Stimulated activated CD4-positive, alpha-beta T cell treated with anti-CD3 and anti-CD28 coated beads, Interleukin-12 subunit alpha, Interleukin-12 subunit beta, amount 100 ng/mL, for 48 hours (primary cell): ENCODE measurements at places on chromosomes 3 and 15.

GRCh38 chr15:85625166-85625830 is 169.4 kb downstream of the KLHL25 start:
- no peak for DNase-seq

- no peak for DNase-seq
These were observed 9.9 kb downstream of the SELENOT start for GRCh38 chr3:150613034-150613433.

GRCh38 chr15:36707884-36708435 is 128.5 kb downstream of the CDIN1 start:
- DNase-seq, result no peak

DNA sequence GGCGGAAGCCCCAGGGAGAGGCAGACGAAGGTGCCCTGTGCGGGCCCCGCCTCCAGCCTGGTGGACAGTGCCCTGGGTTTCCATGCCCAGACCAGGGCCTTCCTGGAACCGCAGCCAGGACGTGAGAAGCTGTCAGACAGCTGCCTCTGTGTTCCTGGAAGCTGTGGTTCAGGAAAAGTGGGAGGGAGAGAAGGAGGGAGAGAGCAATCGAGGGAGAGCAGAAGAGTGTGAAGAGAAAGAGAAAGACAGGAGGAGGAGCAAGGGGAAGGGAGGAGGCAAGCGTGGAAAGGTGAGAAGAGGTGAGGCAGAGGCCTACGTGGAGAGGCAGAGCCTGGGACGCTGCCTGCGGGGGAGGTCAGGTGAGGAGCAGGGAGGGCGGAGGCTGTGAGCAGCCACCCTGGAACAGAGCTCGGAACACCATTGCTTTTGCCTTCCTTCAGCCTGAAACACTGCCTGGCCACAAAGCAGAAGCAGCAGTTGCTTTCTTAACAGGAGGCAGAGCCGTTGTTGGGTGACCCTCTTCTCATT is 18.6 kb downstream of the ZDHHC19 start:
- DNase-seq, result no peak

DNA sequence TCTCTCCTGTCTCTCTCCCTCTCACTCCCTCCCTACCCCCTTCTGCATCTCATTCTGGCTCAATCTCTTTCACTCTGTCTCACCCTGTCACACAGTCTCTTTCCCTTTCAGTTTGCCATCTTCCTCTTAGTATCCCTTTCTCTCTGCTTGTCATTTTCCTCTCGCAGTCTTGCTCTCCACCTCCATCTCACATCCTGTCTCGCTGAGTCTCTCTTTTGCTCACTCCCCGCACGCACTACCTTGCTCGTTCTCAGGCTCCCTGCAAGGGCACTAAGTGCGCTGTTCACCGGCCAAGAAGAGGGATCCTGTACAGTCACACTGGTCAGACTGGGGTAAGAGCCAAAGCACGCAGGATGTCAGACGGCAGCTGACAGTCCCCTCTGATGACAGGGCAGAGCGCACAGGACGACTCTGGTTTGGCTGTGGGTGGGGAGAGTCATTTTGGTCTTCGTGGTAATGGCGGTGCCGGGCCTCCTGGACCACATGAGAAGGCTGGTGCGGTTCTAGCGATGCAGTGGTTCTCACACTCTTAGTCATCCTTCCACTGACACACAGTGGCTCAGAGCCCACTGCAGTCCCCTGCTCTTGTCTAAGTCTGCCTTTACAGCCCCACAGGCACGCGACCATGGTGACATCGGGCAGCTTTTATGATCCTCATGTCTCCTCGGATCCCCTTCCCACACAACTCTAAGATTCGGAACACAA is 356.8 kb downstream of the FOXP1 start:
- DNase-seq, result peak; percentile 84

- DNase-seq, result no peak
These were observed 3.5 kb upstream of the MNS1 start for GRCh38 chr15:56468401-56468800.

DNA sequence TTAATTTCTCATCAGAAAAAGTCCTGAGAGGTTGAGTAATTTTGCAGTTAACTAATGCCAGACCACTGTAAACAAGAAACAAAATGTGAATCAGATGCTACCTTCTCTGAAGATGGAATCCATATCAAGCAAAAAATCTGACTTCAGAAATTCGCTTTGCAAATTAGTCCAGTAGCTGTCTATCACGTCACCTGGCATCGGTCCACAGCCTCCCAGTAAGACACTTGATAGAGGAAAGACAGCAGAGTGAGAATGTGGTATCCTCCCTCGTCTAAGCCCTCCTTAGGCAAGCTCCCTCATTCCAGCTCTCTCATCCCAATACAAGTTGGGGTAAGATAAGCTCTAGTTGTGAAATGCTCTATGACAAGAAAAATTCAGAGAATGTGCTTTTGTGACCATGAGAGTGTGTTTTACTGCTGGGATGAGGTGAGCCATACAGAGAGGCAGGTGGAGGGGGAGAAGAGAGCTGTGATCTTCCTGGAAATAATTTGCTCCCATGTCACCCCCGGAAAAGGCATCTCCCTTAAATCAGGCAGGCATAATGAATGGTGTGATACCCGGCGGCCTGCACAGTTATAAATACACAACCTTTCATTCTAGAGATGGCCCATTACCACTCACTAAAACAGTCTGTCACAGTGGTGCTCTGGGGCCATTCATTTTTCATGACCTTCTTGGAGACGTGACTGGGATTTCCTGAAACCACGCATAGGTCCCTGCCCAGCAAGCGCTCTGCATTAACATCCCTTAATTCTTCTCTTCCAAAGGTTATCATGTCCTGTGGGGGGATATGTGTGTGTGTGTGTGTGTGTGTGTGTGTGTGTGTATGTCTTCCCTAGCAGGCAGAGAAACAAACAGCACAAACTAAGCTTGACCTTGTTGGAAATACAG is 602.0 kb upstream of the KCNMB2 start:
- no peak for DNase-seq

GRCh38 chr3:160393346-160394008 is 5.5 kb downstream of the IFT80 start:
- DNase-seq, result no peak
